Vagina (tissue), 2 donors: ENCODE measurements at places on chromosomes 7 and 10. TPM values are rescaled to one million over a fixed set of nuclear protein-coding genes. Genes with fewer than 3 reads are reported as not detected.

DNA sequence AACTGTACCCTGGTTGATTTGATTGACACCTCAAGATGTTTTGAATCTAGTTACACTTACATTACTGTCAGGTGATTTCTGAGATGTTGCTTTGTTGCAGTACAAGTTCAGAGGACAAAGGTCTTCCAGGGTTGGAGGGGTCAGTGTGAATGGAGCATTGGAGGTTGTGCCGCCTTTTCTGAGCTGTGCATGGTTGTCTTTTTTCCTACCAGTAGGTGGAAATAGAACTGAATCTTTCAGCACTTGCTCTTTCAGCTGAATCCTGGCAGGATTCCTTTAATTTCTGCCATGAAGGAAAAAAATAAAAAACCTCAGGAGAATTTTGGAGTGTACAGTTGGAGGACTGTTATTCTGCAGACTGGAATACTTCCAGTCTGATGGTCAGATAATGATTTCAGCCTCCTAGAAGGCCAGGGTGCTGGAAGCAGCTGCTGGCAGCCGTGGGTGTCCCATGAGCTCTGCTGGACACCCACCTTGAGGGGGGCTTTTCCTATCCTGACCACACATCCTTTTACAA, 82.7 kb downstream of the PLCE1 start:
- no peak overlapping the region for H3K4me3 ChIP-seq
- DNase-seq: no peak
- H3K36me3 ChIP-seq: no peaks in the 10 kb centered on the region
- no peak overlapping the region for H3K27ac ChIP-seq
- H3K27me3 ChIP-seq: no peaks in the 10 kb centered on the region

DNA sequence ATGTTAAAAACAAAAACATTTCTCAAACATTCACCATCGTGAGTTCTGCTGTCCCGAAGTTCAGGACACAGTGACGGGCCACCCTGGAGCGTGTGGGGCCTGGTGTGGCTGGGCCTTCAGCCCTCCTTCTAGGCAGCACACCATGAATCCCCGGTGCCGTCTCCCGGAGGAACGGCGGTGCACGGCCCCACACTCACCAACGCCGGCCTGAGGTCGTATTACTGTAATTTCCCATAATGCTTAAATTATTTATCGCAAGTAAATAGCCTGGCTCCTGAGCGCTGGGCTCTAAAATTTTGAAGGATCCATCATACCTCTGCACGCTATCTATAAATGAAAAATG, 1.4 kb downstream of the STK32C start:
- no peak overlapping the region for H3K27ac ChIP-seq
- no peaks in the 10 kb centered on the region for H3K27me3 ChIP-seq
- DNase-seq: no peak
- no peaks in the 10 kb centered on the region for H3K36me3 ChIP-seq

- H3K4me3 ChIP-seq: no peak overlapping the region
- no peak overlapping the region for H3K27ac ChIP-seq
- no peaks in the 10 kb centered on the region for H3K36me3 ChIP-seq
- no peaks in the 10 kb centered on the region for H3K27me3 ChIP-seq
Observed at GRCh38 chr7:144468990-144469732, 65.7 kb upstream of the NOBOX start.

DNA sequence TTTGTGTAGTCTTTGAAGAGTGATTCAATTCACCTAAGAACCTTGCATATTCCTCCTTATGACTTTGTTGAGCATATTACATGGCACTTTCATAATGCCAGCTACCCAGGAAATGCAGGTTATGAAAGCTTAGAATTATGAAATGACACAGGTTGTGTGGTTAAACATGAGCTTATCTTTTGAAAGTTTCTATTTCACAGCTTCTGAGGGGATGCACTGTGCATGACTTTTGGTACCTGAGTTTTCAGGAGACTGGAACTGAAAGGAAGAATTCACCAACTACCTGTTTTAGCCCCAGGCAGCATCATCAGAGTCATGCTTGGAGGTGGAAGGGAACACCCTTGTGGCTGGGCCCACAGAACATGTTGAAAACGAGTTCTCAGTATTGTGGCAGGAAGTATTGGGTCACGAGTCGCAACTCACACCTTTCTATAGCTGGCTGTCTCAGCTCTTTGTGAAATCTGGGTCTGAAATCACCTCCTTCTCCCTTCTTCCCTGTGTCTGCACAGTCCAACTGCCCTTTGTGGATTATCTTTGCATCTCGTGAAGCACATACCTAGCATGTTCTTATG, 228.2 kb downstream of the PTEN start:
- no peaks in the 10 kb centered on the region for H3K36me3 ChIP-seq
- no peak overlapping the region for H3K4me3 ChIP-seq
- H3K27me3 ChIP-seq: no peaks in the 10 kb centered on the region
- no peak overlapping the region for H3K27ac ChIP-seq
- H3K4me1 ChIP-seq: peaks cover 15% of the 10 kb centered on the region

DNA sequence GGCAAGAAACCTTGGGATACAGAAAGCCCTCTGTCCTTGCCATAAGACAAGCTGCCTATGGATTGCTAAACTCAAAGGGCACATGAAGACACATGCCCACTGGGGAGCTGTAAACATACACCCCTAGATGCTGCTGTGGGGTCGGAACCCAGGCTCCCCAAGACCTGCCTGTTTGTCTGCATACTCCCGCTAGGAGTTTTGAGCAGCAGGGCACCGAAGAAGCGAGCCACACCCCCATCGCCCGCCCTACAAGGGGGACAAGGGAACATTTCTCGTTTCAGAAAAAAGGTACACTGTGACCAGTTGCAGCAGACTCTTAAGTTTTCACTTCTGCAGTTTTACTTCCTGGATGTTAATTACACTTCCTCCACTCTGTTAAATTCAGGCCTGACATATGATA, 680.2 kb upstream of the GHITM start:
- H3K27ac ChIP-seq: no peak overlapping the region
- no peak for DNase-seq
- H3K27me3 ChIP-seq: no peaks in the 10 kb centered on the region
- H3K4me1 ChIP-seq: no peaks in the 10 kb centered on the region
- H3K36me3 ChIP-seq: no peaks in the 10 kb centered on the region
- no peak overlapping the region for H3K4me3 ChIP-seq

DNA sequence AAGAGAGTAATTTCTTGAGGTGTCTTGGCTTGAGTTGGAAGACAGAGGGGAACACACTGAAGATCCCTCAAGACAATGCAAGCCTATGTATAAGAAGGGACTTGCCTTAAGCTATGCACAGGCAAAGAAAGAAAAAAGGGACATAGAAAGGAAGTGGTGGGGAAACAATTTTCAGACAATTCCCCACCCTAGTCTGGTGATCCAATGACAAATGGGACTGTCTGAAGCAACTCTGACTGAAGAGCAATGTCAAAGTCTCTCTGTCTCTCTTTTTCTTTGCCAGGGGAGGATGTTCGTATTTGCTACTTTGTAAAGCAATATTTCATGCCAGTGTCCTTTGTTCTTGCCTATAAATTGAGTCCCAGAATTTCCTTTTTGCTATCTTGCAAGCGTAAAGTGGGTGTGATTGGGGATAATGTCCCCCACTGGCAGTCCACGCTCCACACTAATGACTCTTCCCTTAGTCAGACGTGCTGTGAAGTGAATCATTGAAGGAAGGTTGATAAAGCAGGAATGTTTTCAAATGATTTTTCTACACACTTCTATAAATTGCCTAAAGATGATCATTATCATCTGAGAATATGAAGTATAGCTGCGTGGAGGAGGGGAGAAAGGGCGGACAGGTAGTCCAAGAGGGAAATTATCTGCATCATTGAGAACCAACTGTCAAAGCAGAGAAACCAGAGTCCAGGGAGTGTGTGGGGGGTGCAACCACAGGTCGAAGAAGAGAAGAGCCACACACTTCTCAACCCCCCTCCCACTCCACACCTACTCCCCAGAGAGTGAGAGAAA, 243.8 kb upstream of the ETV1 start:
- H3K4me3 ChIP-seq: no peak overlapping the region
- no peaks in the 10 kb centered on the region for H3K36me3 ChIP-seq
- no peak overlapping the region for H3K27ac ChIP-seq
- DNase-seq: no peak
- no peaks in the 10 kb centered on the region for H3K4me1 ChIP-seq

GRCh38 chr7:90877201-90877600, 281.1 kb downstream of the CDK14 start:
- H3K27ac ChIP-seq: no peak overlapping the region
- H3K4me1 ChIP-seq: no peaks in the 10 kb centered on the region
- no peak for DNase-seq
- no peaks in the 10 kb centered on the region for H3K36me3 ChIP-seq

DNA sequence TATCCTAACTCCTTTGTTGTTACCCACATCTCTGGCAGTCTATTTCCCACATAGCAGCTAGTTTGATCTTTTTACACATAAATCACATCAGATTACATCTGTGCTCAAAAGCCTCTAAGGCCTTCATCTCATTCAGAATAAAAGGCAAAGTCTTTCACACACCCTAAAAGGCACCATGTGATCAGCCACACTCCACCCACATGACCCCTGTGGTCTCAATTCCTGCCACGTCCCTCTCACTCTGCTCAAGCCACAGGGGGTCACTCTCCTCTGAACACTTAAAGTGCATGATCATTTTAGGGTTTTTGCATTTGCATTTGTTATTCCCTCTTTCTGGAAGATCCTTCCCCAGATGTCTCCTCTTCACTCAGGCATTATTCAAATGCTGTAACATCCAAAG, 30.8 kb downstream of the ELAPOR2 start:
- H3K27ac ChIP-seq: no peak overlapping the region
- H3K4me3 ChIP-seq: no peak overlapping the region
- H3K4me1 ChIP-seq: no peaks in the 10 kb centered on the region
- H3K27me3 ChIP-seq: no peaks in the 10 kb centered on the region

- DNase-seq: no peak
- H3K27me3 ChIP-seq: no peaks in the 10 kb centered on the region
- H3K36me3 ChIP-seq: no peaks in the 10 kb centered on the region
- no peak overlapping the region for H3K4me3 ChIP-seq
- H3K27ac ChIP-seq: no peak overlapping the region
- H3K4me1 ChIP-seq: peaks cover 26% of the 10 kb centered on the region
Observed at GRCh38 chr7:131553931-131554330, 2.5 kb downstream of the PODXL start.

GRCh38 chr10:127909716-127910463, 3.0 kb downstream of the PTPRE start:
- DNase-seq: no peak
- no peak overlapping the region for H3K4me3 ChIP-seq
- no peaks in the 10 kb centered on the region for H3K36me3 ChIP-seq
- H3K4me1 ChIP-seq: peaks cover 16% of the 10 kb centered on the region
- H3K27me3 ChIP-seq: no peaks in the 10 kb centered on the region

- no peak overlapping the region for H3K27ac ChIP-seq
- no peaks in the 10 kb centered on the region for H3K27me3 ChIP-seq
- H3K4me3 ChIP-seq: no peak overlapping the region
- H3K36me3 ChIP-seq: no peaks in the 10 kb centered on the region
- no peaks in the 10 kb centered on the region for H3K4me1 ChIP-seq
Observed at GRCh38 chr10:78650122-78650521, 418.6 kb upstream of the ZMIZ1 start.

GRCh38 chr7:50562136-50562535, 3.1 kb downstream of the DDC start:
- no peaks in the 10 kb centered on the region for H3K27me3 ChIP-seq
- H3K27ac ChIP-seq: no peak overlapping the region
- no peak overlapping the region for H3K4me3 ChIP-seq

Gene MYOF
- 107 TPM for total RNA-seq

Gene MACC1
- 6.9 TPM for total RNA-seq

Gene LIPF
- not detected for total RNA-seq

Gene FAM131B
- total RNA-seq: 1.5 TPM

Gene OPALIN
- not detected for total RNA-seq

Gene CH25H
- total RNA-seq: 0.74 TPM

Gene TAS2R3
- total RNA-seq: 1.5 TPM

Gene ZNF736
- total RNA-seq: 11.3 TPM

Gene ADCY1
- 2.5 TPM for total RNA-seq
